ENCODE measurements at places on chromosomes 7 and 10. TPM values are rescaled to one million over a fixed set of nuclear protein-coding genes. Genes with fewer than 3 reads are reported as not detected.

The ZP3 gene
- 3.9 TPM for total RNA-seq

- DNase-seq, result no peak
These were observed 51.4 kb downstream of the ATOH7 start for GRCh38 chr10:68180490-68180889.

GRCh38 chr7:153470004-153470671 is 582.1 kb upstream of the DPP6 start:
- DNase-seq, result no peak

GRCh38 chr10:50394832-50395231 is 143.5 kb upstream of the ASAH2 start:
- no peak for DNase-seq

The TEX47 gene
- total RNA-seq, result not detected

The CAPZA2 gene
- 192 TPM for total RNA-seq

DNA sequence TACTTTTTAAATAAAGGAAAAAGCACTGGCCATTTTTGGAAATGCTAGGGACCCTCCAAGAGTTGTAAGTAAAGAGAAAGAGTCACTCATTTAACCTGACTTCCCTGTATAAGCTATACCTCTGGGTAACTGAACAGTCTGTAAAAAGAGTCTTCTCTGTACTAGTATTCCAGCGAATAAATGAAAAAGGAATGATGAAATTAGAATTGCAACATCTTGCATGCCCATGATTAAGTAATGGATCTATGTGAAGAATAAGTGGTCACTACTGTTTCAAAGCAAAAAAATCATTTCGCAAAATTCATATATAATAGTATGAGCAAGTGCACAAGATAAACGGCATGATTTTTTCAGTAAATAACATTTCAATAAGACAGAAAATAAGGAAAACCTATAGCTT is 116.8 kb downstream of the ZFAND4 start:
- DNase-seq, result no peak

The ENTPD1 gene
- total RNA-seq, result 0.35 TPM

The FFAR4 gene
- not detected for total RNA-seq

Measured in K562 (cell line).